LHCN-M2 (cell line): ENCODE measurements at places on chromosomes 5 and 9.
A peak's percentile ranks its signal among the peaks of the same experiment; 100 is the strongest.

GRCh38 chr9:134870746-134871662 is 9.6 kb upstream of the FCN2 start:
- no peak for DNase-seq

- DNase-seq: no peak
These were observed 3.4 kb downstream of the NOTCH1 start for GRCh38 chr9:136542241-136543040.

GRCh38 chr5:80989883-80990282 is 29.7 kb downstream of the RASGRF2 start:
- DNase-seq: no peak

DNA sequence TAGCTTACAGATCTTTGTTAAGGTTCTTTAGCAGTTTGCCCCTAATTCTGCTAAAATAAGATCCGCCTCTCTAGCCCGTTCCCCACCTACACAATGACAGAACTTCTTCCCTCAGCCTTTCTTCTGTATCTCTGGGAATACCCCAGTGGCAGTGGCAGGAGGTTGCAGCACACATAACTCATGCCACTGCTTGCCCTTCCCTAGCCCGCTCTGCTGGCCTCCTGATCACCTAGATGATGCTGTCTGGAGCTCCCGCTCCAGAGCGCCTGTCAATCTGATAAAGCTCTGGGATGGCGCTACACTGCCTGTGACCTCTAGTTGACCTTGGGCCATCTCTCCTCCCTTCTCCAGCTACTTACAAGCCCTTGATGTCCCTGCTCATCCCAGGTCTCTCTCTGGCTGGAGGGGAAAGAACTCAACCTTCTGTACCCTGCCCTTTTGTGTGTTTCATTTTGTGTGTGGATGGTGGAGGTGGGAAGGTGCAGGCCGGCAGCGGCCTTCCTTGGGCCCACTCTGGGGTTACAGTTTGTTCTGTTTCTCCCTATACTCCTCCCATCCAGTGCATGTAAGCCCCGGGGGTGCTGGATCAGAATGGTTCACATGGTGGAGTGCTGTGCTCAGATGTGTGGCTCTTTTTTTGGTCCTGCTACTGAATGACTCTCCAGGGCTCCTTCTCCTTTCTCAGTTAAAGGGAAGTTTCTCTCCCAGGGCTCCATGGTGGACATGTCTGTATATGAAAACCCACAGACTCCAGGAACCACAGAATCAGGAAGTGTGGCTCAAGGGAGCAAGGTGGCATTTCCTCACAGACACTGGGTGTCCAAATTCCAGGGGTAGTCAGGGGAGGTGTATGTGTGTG is 29.1 kb downstream of the MTX3 start:
- DNase-seq: no peak

DNA sequence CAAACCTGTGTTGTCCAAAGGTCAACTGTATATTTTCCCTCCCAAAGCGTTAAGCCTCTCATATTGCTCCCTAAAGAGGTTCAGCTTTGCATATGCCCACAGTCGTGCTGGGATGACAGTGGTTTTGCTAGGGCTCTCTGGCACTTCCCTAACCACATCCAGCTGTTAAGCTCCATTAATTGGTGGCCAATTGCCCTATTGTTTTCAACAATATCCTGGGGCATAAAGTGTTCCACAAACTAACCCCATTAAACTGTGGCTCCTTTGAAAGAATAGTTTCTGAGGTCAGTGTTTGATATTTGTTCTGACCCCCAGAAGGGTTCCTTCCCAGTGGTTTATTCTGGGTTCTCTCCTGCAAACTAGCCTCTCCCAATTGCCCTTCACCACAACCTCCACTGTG is 194.5 kb downstream of the HSD17B3 start:
- DNase-seq: no peak

DNA sequence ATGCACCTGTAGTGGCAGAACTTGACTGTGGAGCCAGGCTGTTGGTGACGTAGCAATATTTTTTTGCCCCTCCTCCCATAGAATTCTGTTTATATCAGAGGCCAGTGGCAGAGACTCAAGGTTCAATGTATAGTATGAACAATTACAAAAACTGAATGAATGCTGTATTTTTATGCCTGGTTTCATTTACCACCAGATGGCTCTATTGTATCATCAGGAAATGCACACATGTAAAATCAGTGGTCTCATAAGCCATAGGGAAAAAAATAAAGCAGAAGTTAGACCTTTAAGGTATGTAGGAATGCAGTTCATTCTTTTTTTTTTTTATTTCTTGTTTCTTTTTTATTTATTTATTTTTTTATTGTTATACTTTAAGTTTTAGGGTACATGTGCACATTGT is 43.6 kb downstream of the CCDC192 start:
- peak; percentile 38 for DNase-seq

- DNase-seq: no peak
These were observed 4.6 kb downstream of the ENHO start for GRCh38 chr9:34518110-34518616.
